ENCODE measurements at places on chromosomes 2 and 18. TPM values are rescaled to one million over a fixed set of nuclear protein-coding genes. Genes with fewer than 3 reads are reported as not detected.

DNA sequence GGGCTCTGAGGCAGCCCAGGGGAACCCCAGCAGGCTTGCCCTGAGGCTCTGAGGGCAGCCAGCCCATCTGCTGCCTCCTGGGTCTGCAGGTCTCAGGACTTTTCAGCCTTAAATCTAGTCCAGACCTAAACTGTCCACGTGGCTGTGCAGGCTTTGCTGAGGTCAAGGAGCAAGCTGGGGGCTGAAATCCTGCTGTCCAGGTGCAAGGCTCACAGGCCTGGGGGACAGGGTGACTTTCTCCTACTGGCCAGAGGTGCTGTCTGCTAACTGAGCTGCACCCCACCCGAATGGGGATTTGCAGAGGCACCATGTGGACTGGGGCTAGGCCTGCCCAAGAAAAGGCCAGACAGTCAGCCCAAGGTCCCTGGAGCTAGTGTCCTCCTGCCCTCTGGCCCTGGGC lies 32.1 kb downstream of the SDC1 start:
- no peak overlapping the region for H3K4me3 ChIP-seq
- H3K27me3 ChIP-seq, result no peaks in the 10 kb centered on the region
- DNase-seq, result no peak
- H3K36me3 ChIP-seq, result no peaks in the 10 kb centered on the region
- H3K4me1 ChIP-seq, result peaks cover 20% of the 10 kb centered on the region

DNA sequence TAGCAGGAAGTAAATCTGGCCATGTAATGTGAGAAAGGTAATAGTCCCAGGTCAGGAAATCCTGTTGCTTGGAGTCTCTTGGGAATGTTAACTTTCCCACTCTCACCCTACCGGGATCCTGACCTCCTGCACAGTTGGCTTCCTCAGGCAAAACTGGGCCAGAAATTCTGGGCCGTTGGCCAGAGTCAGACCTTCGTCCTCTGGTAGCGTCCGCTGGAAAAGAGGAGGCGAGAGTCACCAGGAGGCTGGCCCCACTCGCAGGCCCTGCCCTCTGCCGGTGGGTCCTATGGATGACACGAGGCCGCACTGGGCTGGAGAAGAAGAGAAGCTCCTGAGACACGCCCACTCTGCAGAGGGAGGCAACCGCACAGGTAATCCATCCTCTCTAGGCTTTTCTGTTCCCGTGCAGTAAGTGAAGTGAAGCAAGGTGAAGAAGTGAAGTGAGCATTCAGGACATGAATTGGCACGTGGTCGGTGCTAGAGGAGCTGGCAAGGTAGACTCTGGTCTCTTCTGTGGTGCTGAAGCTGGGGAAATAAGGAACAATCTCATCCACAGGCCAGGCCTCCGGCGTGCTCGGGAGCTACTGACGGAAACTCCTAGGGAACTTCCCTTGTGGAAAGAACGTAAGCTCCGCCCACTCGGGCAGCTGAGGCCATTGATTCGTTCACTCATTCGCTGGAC lies 182.7 kb upstream of the GLI2 start:
- peak overlapping the region; percentile 18 for H3K27ac ChIP-seq
- no peaks in the 10 kb centered on the region for H3K36me3 ChIP-seq
- peaks cover 37% of the 10 kb centered on the region for H3K4me1 ChIP-seq
- H3K4me3 ChIP-seq, result no peak overlapping the region
- DNase-seq, result peak; percentile 94

- no peak overlapping the region for H3K4me3 ChIP-seq
- no peak for DNase-seq
- no peaks in the 10 kb centered on the region for H3K36me3 ChIP-seq
- no peaks in the 10 kb centered on the region for H3K27me3 ChIP-seq
- no peak overlapping the region for H3K27ac ChIP-seq
Measured at GRCh38 chr2:230703514-230703913, 9.1 kb upstream of the CAB39 start.

Gene XRCC5
- total RNA-seq, result 80.4 TPM

- no peaks in the 10 kb centered on the region for H3K36me3 ChIP-seq
- no peak for DNase-seq
- peak overlapping the region; percentile 56 for H3K27ac ChIP-seq
Measured at GRCh38 chr2:136134126-136134525, 16.2 kb upstream of the CXCR4 start.

Gene TUBA4B
- not detected for total RNA-seq

All from stomach (tissue), 19 donors.